ENCODE measurements at places on chromosomes 4 and X. TPM values are rescaled to one million over a fixed set of nuclear protein-coding genes. Genes with fewer than 3 reads are reported as not detected.

SPIN2A gene
- total RNA-seq = 0.50 TPM

GRCh38 chr4:42671431-42672194, 14.7 kb upstream of the ATP8A1 start:
- DNase-seq = peak; percentile 17

DNA sequence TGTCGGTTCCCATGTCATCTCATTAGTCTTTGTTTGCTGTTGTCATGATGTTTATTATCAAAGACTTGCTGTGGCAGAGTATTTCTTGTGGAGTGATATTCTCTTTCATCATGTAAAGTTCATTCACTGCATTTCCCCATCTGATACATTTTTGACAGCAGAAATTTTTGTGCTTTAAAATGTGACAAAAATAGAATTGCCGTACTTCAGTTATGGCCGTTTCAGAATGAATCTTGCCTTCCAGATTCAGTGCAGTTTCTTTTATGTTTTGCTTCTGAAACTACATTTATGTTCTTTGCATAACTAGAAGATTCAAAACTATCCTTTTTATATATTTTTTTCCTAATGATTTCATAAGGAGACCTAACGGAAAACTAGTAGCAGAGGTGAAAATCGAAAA, 10.0 kb downstream of the CSTF2 start:
- DNase-seq = no peak

- no peak for DNase-seq
Measured at GRCh38 chr4:71239365-71239764, 99.5 kb upstream of the SLC4A4 start.

UGT2B11 gene
- total RNA-seq = 0.92 TPM

HCCS gene
- 5.8 TPM for total RNA-seq

FRMD7 gene
- total RNA-seq = not detected

MAML3 gene
- 14.1 TPM for total RNA-seq

PNPLA4 gene
- total RNA-seq = 30.6 TPM

DNA sequence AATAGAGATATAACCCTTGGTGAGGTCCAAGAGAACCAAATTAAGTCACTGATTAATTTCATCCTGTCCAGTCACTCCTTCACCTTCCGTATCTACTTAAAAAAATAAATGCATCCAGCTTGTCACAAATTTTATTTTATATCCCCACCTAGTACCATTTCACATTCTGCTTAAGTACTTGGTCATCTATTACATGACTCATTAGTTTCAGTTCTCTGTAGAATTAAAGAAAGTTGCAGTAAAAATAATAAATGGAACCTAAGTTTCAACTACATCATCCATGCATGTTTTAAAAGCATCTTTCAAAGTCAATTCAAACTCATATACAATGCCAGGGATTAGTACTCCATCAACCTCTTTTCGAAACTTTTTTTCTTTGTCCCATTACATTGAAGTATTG, 130.2 kb downstream of the SH2D1A start:
- no peak for DNase-seq

DNA sequence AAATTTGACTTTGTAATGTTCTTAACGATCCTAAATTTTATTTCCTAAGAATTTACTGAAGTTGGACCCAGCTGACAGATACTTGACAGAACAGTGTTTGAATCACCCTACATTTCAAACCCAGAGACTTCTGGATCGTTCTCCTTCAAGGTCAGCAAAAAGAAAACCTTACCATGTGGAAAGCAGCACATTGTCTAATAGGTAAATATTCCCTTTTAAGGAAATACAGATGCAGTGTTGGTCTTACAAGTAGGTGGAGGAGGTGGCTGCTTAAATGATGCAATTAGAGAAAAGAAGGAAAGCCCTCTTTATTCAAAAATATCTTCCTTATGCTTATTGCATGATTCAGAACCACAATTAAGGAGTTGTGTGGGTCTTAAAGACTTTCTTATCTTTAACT, 73.5 kb downstream of the RS1 start:
- DNase-seq = no peak

DNA sequence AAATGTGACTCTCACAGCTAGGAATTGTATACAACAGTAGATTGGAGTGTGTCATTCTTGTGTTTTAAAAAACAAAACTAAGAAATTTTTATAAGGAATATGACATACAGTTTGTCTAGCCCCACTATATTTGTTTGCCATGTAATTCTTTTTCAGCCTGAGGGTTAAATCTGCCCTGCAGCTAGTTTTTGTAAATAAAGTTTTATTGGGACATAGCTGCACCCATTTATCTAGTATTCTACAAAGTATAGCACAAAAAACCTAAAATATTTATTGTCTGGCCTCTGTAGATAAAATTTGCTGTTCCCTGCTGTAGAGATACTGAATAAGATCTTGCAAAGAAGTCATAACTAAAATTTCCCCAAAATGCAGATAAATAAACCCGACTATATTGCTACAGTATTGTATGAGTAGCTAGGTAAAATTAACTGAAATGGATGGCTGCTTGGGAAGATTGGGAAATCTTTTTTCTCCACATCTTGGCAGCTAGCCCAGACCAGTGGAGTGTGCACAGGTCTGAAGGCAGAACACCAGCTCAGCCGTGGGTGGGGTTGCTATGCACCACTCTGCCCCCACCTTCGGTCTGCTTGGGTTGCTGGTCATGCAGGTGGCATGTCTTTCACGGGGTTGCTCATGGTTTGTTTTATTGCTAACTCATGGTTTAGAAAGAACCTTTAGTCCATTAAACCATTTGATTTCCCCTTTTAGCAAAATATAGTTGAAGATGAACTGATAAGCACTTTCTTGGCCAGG, 127.9 kb downstream of the KLHL8 start:
- peak; percentile 99 for DNase-seq

DNA sequence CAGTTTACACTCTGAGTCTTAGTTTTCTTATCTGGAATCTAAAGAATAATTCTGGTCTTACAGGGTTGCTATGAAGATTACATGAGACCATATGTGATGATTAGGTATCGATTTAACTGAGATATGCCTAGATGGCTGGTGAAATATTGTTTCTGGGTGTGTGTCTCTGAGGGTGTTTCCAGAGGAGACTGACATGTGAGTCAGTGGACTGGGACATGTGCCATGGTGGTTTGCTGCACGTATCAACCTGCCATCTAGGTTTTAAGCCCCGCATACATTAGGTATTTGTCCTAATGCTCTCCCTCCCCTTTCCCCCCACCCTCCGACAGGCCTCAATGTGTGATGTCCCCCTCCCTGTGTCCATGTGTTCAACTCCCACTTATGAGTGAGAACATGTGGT, 186.0 kb upstream of the CXorf66 start:
- DNase-seq = no peak

- no peak for DNase-seq
Measured at GRCh38 chr4:40840255-40840984, 90.7 kb downstream of the NSUN7 start.

DNA sequence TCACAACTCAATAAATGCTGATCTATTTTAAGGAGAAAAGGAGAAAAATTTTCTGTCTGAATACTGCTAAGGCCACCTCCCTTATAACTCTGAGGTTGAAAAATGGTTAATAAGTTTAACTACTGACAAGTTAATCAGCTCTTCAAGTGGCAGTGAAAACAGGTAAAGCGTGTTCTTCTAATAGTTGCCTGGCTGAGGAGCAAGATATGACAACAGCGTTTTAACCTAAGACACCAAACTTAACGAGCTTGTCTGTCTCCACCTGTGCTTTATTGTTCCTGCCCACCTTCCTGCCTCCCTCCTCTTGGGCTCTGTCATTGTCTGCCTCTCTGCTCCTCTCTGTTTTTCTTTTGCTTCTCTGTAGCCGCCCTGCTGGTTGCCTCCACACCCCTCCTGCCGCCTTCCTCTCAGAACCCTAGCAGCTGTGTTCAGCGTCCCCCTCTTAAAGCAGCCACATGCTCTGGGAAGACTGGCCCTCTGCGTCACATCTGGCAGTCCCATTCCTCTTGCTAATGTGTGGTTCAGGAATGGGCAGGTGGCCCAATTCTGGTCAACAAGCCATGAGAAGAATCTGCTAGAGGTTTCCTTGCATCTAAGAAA, 4.3 kb upstream of the TSPAN5 start:
- peak; percentile 28 for DNase-seq

CXCL10 gene
- total RNA-seq = not detected

Measured in thyroid gland (tissue), 4 donors.